ENCODE measurements at places on chromosomes 5 and 9.

DNA sequence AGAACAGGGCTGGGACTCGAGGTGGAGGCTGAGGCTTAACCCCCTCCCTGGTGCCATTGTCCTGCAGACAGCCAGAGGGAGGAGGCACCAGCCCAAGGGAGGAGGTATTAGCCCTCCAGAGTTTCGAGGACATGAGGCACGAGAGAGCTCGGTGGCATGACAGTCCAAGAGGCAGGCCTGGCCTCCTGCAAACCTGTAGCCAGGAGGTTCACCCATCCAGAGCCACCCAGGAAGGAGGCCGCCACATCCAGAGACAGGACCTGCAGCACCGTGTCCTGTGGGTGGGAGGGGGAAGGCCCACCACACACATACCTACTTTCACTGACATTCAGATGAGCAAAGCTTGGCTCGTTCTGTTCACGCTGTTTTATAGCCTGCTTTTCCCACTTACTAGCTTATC, 75.2 kb upstream of the ADAMTS2 start:
- no peak for DNase-seq

DNA sequence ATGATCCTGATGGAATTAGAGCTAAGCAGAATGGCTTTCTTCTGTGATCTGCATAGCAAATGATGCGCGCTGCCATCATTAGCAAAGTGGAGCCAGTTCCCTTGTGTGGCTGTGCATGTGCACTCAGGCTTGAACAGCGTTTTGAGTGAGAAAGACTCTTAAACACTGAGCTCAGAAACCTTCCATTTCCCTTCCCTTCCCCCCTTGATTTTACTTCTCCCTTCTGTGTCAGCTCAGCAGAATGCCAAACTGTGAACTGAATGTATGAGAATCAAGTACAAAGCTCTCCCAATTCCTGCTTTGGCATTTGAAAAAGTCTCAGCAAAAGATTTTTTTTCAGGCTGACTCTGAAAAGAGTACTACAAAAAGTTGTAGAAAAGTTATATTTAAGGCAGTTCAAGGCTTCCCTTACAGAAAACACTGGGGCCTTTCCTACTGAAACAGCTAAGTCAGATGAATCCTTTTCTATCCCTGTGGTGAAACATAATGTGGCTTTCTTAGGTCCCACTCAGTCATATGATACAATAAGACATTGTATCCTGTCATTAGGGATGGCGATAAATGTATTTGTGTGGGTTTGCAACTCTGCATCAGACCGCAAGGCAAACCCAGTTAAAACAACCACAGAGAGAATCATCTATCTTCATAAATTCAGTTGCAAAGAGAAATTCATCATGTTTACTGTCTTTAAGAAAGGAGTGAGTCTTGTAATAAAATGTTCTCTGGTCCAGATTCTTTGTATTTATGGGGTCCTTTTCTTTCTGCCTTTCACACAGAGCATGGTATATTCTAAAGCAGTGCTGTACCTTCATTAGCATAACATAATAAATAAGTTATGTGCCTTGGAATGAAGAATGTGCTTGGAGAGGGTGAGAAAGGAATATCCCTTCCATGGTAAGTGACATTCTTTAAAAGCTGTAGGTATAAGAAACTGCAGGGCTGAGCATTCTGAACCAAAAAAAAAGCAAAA, 222.6 kb downstream of the CAAP1 start:
- DNase-seq, result no peak

DNA sequence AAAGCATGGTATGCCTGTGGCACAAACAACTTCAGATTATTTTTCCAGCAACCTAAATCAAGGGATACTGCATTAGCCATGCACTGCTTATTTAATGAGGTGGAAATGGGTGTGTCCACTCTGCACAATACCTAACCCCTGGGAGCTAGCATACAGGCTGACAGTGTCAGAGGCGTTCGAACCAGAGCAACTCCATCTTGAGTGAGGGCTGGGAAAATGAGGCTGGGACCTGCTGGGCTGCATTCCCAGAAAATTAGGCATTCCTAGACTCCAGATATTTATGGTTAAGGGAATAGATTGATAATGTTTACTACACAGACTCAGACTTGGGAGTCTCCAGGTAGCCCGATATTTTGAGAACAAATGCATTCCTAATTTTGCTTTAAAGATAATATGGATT, 2.8 kb downstream of the FGF1 start:
- DNase-seq, result no peak

GRCh38 chr5:82657033-82657699, 379.0 kb upstream of the RPS23 start:
- no peak for DNase-seq

- no peak for DNase-seq
Observed at GRCh38 chr9:126326228-126327005, at the start of gene MVB12B. MVB12B (plus strand) TSS chr9:126326829; CDS start chr9:126326930, 101 bp downstream.

- DNase-seq, result no peak
Observed at GRCh38 chr9:5586391-5586802, 42.5 kb upstream of the RIC1 start.

GRCh38 chr5:55699041-55699688, 13.0 kb downstream of the SLC38A9 start:
- no peak for DNase-seq

DNA sequence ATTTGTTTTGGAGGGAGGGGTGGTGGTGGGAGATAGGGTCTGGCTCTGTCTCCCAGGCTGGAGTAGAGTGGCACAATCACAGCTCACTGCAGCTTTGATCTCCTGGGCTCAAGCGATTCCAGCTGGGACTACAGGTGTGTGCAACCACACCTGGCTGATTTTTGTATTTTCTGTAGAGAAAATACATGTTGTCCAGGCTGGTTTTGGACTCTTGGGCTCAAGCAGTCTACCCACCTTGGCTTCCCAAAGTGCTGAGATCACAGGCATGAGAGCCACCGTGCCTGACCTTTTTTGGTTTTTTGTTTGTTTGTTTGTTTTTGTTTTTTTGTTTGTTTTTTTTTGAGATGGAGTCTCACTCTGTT, 15.4 kb downstream of the STXBP1 start:
- no peak for DNase-seq

- no peak for DNase-seq
Observed at GRCh38 chr9:37967014-37967760, 63.3 kb upstream of the SLC25A51 start.

DNA sequence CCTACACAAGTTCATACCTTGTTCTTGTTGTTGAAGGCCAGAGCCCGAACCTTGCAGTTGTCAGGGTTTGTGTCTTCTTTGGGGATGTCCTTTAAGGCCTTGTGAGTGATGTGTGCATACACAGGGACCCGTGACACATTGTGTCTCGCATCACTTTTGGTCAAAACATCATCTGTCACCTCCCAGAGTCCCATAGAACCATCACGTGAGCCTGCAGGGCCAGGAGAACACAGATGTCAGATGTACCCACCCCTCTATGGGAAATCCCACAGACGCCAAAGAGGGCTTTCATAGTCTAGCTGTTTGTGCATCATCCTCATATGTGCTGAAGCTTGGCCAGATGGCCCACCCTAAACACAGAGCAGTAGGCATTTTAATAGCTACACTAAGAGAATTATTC, 28.2 kb downstream of the DCAF12 start:
- no peak for DNase-seq

DNA sequence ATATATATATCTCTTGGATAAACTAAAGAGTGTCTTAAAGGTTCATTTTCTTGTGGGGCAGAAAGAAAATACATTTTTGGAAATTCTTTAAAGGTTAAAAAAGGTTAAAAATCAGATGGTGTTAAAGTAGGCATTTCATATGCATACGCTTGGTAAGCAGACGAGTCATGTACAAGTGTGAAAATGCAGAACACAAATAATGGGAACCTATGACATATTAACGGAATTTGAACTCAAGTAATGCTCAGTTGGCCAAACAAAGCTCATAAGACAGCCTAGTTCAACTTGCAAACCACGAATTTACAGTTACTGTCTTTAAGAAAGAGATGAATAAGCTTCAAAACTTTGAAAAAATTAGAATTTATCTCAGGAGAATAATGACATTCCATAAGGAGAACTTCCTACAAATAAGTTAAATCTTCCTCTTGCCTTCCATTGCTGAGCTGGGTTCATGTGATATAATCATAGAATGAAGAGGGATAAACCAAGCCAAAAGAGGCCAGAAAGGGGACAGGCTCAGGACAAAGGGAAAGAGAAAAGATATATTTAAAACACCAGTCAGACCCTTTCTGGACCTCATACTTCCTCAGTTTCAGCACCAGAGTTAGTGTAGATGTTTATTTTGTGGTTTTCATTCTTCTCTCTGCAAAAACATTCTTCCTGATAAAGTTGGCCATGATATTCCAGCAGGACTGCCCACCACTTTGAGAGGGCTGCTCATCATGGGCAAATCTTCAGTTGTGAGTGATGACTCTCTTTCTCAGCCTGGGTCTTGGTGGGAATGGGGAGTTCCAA, 256.7 kb upstream of the CD180 start:
- DNase-seq, result no peak

GRCh38 chr9:72506615-72507014, 14.8 kb upstream of the TMC1 start:
- DNase-seq, result no peak

DNA sequence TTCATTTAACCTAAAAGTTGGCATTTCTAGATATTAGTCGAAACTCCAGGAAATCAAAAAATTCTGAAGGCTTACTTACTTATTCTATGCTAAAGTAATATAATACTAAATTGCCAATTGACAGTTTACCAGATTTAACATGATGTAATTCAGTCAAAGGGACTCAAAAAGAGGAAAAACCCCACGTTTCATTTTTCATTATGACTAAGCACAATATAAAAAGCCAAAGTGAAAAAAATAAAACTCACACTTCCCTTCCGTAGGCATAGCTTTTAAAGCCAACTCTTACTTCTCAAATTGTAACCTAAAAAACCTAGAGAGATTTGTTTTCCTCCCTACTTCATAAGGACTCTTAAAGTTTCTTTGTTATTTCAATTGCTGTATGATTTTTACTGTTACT, 146.6 kb downstream of the RAPGEF6 start:
- DNase-seq, result no peak

- no peak for DNase-seq
Observed at GRCh38 chr9:32385152-32385884, 875 bp downstream of the ACO1 start.

- no peak for DNase-seq
Observed at GRCh38 chr9:134975253-134975652, 57.5 kb upstream of the FCN1 start.

- DNase-seq, result no peak
Observed at GRCh38 chr9:130991778-130992681, 16.9 kb upstream of the LAMC3 start.

GRCh38 chr9:80883826-80884579, 805.3 kb downstream of the TLE1 start:
- DNase-seq, result no peak

DNA sequence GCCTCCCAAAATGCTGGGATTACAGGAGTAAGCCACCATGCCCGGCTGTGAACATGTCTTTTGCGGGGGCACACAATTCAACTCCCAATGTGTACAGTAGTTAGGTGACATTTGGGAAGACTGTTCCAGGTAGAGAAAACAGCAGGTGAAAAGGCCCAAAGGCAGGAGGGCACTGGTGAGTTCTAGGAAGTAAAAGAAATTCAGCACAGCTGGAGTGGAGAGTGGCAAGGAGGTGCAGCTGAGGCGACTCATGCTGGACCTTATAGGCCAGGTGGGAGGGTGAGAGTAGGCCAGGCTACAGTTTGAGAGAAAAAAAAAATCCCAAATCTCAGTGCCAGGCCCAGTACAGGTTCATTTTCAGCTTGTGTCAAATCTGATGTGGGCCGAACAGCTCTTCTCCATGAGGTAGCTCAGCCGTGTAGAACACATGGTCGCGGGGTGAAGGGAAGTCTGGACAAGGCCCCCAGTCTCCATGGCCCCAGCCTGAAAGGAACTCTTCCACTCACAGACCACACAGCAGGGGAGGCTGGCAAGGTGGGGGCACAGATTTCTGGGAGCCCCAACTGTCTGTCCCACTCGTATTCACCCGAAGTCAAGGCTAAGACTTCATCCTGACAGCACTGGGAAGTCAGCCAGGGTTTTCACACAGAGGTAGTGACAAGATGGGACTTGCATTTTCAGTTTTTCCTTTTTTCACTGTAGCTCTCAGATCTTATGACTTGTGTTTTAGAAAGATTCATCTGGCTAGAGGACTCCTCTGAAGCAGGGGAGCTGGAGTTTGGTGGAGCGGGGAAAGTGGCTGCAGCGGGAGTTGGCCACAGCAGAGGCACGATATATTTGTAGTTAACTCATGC, 4.5 kb upstream of the HNRNPAB start:
- DNase-seq, result no peak

- no peak for DNase-seq
Observed at GRCh38 chr5:55929020-55929799, 65.6 kb downstream of the IL6ST start.

DNA sequence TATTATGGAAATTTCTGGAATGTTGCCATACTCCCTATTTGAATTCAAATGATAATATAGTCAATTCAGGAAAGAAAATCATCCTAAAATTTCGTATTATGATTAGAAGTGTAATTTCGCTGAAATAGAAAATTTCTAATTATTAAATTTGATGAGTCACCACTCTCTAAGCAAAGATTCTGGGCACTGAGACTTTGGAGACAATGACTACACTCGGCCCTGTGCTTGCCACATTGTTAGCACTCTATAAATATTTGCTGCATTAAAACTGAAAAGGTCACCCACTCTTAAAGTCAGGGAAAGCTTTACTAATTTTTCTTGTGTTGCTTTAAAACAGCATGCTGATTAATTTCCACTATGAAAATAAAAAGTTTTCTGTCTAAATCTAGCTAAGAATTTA, 240.3 kb downstream of the TLE4 start:
- DNase-seq, result no peak

GRCh38 chr5:180791611-180792213, 10.9 kb downstream of the MGAT1 start:
- no peak for DNase-seq

- DNase-seq, result no peak
Observed at GRCh38 chr5:128252756-128253155, 169.2 kb downstream of the SLC12A2 start.

GRCh38 chr9:134444038-134444315, 117.7 kb downstream of the RXRA start:
- DNase-seq, result no peak

GRCh38 chr9:136566553-136566895, 20.7 kb upstream of the NOTCH1 start:
- no peak for DNase-seq

- no peak for DNase-seq
Observed at GRCh38 chr5:131475541-131475941, 159.5 kb downstream of the RAPGEF6 start.

DNA sequence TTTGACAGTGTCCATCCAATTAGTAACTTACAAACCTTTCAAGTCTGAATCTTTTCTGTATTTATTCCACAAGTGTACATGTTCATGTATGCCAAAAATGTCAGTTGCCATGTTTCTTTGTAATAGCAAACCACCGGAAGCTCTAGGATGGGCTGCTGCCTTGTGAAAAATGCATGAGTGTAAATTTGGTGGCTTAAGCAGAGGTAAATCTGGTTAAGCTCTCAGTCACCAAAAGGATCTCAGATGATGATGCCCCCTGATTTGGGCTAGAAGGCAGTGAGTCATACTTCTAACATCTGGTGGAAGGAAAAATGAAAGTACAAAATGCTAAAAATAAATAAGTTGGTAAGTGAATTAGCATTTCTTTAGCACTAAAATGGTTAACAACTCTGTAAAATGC, 567.5 kb downstream of the ELAVL2 start:
- DNase-seq, result no peak

GRCh38 chr9:134518004-134518606, 123.5 kb upstream of the COL5A1 start:
- DNase-seq, result no peak

- no peak for DNase-seq
Observed at GRCh38 chr5:78562001-78562400, 86.6 kb downstream of the LHFPL2 start.

GRCh38 chr9:110141227-110141793, 66.6 kb downstream of the C9orf152 start:
- no peak for DNase-seq
